ENCODE measurements at places on chromosomes 16 and 17.
A peak's percentile ranks its signal among the peaks of the same experiment; 100 is the strongest.

GRCh38 chr16:79114759-79115158 is 485.8 kb downstream of the MAF start:
- DNase-seq, result no peak

DNA sequence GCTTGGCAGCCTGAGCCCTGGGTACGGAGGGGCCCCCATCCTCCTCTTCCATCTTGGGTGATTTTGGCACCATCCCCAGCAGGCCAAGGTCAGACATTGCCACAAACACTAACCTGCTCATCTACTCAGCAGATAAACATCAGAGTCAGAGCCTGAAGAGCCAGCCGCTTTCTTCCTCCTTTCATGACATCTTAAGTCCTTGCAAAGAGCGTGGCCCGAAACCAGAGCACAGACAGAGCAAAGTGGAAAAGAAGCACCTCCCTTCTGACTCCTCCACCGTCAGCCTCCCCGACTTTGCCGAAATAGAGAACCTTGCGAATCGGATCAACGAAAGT is 60.4 kb upstream of the RPH3AL start:
- DNase-seq, result no peak

- no peak for DNase-seq
These were observed 24.7 kb upstream of the ZNF469 start for GRCh38 chr16:88358023-88358420.

- DNase-seq, result no peak
These were observed 3.8 kb upstream of the DCXR start for GRCh38 chr17:82041144-82041814.

- no peak for DNase-seq
These were observed 698 bp downstream of the ACBD4 start for GRCh38 chr17:45135978-45136791.

DNA sequence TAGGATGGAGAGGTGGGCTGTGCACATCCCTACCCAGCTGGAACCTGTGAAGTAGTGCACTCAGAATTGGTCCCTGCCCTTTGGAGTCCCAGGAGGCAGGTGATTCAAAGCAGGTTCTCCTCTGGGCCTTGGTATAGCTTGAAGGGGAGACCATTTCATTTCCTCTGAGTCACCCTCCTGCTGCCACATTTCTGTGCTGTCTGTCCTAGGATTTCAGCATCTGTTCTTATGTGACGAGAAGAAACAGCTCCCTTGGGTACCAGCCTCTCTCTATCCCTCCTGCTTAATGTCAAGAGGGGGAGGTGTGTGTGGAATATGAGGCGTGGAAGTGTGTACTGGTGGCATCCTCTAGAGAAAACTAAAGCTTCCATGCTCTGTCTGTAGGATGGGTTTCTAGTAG is 5.0 kb upstream of the NFE2L1 start:
- no peak for DNase-seq

GRCh38 chr17:65522751-65523404 is 38.6 kb downstream of the AXIN2 start:
- DNase-seq, result no peak

DNA sequence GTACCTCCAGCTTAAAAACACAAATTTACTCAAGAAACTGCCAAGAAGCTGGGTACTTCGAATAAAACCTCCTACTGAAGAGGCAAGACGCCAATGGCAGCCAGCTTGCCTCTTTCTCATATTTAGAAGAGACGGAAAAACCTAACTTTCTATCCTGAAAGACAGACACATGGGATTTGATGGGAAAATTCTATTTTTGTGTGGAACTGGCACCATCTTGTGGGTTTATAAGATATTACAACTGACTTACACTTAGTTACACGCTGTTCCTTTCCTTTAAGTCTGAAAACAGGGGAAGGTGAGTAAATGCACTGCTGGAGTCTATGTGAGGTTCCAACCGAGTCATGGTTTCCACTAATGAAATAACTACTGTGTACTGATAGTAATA is 10.3 kb downstream of the ZNF18 start:
- peak; percentile 3 for DNase-seq

GRCh38 chr16:52436339-52437276 is 110.3 kb downstream of the TOX3 start:
- DNase-seq, result no peak

DNA sequence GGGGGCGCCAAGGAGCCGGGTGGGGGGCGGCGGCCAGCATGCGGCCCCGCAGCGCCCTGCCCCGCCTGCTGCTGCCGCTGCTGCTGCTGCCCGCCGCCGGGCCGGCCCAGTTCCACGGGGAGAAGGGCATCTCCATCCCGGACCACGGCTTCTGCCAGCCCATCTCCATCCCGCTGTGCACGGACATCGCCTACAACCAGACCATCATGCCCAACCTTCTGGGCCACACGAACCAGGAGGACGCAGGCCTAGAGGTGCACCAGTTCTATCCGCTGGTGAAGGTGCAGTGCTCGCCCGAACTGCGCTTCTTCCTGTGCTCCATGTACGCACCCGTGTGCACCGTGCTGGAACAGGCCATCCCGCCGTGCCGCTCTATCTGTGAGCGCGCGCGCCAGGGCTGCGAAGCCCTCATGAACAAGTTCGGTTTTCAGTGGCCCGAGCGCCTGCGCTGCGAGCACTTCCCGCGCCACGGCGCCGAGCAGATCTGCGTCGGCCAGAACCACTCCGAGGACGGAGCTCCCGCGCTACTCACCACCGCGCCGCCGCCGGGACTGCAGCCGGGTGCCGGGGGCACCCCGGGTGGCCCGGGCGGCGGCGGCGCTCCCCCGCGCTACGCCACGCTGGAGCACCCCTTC is 484 bp downstream of the FZD2 start:
- peak; percentile 41 for DNase-seq

DNA sequence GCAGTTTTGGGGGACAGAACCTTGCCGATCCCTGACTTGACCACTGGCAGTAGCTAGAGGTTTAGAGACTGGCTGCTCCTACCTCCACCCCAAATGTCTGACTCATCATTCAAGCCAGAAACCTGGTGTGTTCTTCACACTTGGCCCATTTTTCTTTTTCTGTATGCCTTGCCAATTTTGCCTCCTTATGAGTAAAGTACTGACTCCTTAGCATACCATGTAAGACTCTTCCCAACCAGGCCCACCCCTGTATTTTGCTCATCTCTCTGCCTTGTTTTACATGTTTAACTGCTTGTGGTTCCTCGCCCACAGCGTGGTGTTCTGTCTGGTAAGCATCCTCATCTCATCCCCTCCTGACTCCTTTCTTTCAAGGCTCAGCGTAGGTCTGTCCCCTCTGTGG is 37.9 kb downstream of the NUP88 start:
- no peak for DNase-seq

GRCh38 chr17:46270032-46270431 is 24.9 kb upstream of the LRRC37A start:
- DNase-seq, result no peak

- DNase-seq, result no peak
These were observed 28.0 kb downstream of the NFATC3 start for GRCh38 chr16:68113059-68113761.

Data from GM12865 (cell line).